NCI-H1417 (cell line): ENCODE measurements at places on chromosomes 16 and 17.

GRCh38 chr16:52437277-52437670 lies 109.7 kb downstream of the TOX3 start:
- DNase-seq, result no peak

DNA sequence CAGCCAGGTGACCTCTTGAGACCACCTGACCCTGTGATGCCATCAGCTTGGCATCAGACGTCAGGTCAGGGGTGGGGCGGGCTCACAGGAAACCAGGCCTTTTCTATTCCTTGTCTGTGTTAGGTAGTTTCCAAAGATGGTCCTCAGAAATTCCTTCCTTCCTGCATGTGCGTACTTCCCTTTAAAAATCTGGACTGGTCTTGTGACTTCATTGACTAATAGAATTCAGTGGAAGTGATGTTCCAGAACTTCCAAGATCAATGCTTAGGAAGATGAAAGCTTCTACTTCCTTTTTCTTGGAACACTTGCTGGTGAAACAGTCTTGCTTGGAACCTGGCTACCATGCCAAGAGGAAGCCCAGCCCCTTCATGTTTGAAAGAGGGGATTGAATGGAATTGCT lies 10.0 kb upstream of the N4BP1 start:
- no peak for DNase-seq

GRCh38 chr17:34161690-34162089 lies 93.4 kb upstream of the CCL2 start:
- no peak for DNase-seq

DNA sequence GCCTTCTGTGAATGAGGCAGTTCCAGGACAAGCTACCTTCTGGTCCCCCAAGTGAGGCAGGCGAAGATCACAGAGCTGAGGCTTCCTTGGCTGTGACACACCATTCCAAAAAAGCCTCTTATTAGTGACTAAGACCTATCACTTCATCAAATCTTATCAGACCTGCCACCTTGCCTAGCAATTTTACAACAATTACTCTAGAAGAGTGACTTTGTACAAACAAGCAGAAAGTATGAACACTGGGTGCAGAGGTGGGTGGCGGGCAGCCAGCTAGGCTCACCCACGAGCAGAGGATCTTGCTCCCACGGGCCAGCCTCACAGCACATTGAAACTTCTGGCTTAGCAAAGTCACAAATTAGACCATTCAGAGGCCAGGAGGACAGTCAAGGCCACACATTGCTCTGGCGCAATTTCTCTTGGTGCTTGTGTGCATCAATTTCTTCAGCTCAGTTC lies 2.2 kb upstream of the ICAM2 start:
- DNase-seq, result no peak

DNA sequence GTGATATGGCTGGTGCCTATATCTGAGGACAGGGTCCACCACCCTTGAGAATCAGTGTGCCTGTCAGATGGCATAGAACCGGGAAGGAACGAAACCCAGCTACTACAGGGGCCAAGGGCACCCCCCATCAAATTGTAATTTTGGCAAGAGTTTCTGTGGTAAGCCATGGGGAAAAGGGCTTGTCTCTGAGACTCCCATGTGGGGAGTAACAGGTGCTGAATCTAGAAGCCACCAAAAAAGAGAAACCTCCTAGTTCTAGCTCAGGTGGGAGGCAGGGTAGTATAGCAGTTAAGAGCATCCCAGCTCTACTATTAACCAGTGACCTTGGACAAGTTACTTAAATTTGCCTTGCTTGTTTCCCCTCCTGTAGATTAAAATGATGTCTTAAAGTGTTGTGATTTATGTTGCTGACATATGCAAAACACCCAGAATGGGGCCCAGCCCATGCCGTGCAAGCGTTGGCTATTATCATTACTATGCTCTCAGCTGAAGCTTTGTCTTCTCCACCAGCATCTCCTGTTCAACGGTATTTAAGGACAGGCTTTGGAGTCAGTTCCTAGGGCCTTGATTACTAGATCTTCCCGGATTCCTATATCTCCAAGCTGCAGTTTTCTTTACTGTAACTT lies 210.7 kb upstream of the NLRP1 start:
- no peak for DNase-seq
